ENCODE measurements at places on chromosomes 2 and 18.

DNA sequence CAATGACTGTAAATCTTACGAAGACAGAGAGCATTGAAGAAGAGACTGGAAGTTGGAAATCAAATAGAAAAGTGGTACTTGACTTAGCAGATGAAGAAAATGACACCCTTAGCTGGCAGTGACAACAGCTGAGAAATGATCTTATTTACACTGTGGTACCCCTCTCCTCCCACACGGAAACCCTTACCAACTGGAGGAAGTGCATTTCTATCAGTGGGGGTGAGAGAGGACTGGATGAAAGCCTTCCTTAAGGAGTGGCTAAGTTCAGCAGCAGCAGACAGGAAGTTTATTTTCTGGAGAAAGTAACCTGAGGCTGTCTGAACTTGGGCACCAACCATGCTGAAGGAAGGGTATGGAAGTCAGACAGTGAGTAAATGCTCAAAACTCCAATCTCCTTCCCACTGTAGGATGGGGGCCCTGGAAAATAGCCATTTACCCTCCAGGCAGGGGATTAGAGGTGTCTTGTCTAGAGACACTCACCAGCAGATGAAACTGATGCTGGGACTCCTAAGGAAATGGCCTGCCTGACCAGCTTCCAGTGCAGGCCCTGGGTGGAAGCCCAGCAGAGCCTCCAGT, 160.2 kb upstream of the NCK2 start:
- DNase-seq = no peak

- no peak for DNase-seq
These were observed 27.1 kb upstream of the FMNL2 start for GRCh38 chr2:152307863-152308262.

DNA sequence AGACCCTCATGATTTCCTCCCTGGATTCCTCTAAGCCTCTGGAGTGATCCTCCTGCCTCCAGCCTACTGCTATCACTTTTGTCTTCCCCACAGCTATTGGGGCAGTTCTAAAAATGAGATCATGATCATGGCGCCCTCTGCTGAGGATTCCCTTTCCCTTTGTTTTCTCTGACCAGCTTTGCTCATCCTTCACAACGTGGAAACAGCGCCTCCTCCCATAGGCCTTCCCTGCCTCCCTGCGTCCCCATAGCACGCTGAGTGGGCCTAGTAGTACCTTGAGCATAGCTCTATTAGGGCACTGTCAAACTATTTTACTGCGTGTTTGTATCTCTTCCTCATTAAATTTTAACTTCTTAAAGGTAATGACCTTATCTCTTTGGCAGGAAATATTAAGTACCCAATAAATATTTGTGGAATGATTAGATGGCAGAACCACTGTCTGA, 207.0 kb upstream of the FANCL start:
- peak; percentile 83 for DNase-seq

DNA sequence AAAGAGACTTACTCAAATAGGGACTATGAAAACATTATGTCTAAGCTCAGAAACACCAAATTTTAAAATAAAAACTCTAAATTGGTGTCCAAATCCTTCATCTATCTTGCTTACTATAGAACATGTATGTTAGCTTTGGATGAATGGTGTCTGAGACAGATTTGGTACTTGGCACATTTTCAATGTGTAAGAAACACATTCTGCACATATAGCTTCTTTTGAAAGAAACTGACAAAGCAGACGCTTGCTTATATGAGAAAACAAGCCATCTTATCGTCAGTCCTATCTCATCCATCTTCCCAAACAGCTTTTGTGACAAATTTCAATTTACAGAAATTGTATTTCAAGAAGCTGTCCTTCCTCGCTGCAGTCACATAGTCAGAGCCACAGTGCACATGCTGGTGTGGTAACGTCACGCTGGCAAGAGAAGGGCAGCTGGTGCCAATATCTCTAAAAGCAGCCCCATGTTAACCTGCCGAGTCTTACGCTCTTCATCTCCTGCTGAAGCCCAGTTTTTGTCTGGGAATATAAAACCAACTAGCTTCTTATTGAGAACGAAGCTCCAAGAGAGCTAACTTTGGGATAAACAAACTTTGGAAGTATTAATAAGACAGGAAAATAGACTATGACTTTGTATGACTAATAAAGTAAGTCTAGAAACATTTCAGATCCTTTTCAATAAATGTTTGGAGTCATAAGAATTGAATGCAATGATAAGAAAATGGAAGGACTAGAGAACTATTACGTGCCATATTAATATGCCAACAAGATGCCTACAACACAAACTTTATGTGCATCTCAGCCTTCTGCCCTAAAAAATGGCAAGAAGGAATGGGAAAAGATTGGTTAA, 74.9 kb upstream of the TFCP2L1 start:
- DNase-seq = no peak

- no peak for DNase-seq
These were observed 73.7 kb downstream of the MEIS1 start for GRCh38 chr2:66508484-66509071.

DNA sequence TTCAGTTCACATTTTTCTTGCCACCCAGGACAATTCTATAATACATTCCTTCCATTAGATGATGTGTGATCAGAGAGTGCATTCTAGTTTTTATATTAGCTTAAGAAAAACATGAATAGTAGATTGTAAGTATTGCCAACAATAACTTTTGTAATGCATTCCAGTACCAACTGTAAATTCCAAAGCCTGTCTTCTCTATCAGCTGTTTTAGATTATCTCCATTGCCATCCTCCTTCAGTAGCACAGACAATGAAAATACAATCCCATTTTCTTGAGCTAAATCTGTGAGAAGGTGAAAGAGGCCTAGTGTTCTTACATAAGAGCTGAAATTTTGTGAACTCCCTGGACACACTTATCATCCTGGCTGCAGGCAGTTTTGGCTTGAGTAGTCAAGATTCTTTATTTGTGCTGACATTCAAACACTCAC, 103.9 kb downstream of the CCBE1 start:
- no peak for DNase-seq

- DNase-seq = no peak
These were observed 13.1 kb upstream of the CNDP1 start for GRCh38 chr18:74521068-74521725.

GRCh38 chr2:62800618-62801017, 95.1 kb downstream of the EHBP1 start:
- no peak for DNase-seq

- no peak for DNase-seq
These were observed 61.8 kb downstream of the CDH20 start for GRCh38 chr18:61394983-61395382.

GRCh38 chr18:49876536-49876935, 63.2 kb upstream of the ACAA2 start:
- no peak for DNase-seq

DNA sequence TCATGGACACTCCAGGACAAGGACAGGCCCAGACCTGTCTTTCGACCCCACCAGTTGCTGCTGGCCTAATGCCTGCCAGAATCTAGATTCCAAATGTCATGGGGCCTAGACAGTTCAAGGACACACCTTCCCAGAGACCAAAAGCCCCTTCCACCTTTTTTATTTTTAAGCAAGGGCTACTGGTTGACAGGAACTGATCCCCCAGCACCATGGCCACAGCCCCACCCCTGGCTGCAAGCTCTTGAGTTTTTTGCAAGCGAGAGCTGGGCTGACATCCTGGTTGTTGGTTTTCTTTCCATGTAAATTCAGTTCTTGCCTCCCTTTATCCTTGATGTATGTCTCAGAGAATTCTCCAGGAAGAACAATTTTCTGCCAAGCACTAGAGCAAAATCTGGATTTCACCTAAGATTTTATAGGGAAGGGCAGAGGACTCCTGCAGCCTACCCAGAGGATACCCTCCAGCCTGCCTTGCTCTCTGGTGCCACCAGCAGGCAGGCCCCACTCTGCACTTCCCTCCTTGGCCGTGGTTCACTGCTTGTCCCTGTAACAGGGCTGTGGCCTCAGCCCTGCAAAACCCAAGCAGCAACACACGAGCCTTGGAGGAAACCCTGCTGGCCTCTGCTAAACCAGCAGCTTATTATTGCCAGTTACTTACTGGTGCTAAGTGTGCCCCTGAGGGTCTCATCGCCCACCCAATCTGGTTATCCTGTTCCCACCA, 97.7 kb downstream of the TWIST2 start:
- DNase-seq = peak; percentile 82

GRCh38 chr18:75111760-75112159, 97.2 kb downstream of the PTGR3 start:
- no peak for DNase-seq

- peak; percentile 16 for DNase-seq
These were observed 124.9 kb downstream of the RGPD3 start for GRCh38 chr2:106343274-106343673.

DNA sequence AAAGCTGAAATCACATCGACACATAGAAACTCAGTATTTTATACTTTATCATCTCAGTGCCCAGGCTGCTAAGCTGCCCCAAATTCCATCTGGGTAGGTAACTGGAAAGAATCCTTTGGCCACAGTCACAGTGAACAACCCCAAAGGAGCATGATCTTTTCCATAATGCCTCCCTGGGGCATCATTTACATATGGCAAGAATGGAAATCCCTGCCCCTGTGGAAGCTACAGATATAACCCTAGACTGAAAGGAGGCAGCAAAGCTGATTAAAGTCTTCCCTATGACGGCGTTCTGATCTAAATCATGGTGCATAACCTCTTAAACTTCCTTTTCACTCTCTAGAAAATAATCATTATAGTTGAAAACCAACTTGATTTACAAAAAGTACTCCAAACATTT, 41.5 kb downstream of the MAP3K19 start:
- DNase-seq = no peak

DNA sequence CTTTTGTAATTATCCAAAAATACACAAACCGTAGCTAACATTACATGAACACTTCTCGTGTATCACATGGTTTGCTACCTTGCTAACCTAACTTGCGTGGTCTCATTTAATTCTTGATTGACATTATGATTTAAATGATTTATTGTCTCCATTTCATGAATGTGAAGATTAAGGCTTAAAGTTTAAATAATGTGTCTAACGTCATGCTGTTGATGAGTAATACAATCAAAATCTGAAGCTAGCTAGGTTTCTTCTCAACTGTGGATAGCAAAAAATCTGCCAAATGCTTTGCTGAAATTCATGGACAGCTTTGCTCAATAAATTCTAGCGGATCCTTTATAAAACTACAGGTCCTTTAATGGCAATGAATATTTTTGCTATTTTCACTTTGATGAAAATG, 274.1 kb upstream of the MC4R start:
- no peak for DNase-seq

GRCh38 chr2:126571403-126571802, 84.6 kb upstream of the GYPC start:
- peak; percentile 12 for DNase-seq

DNA sequence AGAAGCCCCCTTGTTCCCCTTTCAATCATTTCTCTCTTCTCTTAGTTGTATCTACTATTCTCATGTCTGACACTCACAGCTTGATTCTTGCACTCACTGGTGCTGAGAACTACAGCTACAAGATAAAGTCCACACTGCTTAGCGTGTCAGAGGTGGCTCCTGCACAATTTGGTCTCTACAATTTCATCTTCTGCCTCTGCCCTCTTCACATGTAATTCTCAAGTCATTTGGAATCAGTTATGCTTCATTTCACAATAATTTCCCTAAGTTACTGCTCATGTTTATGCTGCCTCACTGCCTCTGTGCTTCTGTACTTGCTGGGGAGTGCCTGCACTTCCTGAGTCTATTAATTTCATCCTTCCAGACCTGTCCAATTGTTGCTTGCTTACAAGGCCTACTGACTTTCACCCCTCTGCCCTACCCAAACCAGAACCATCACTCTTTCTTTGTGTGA, 11.6 kb upstream of the NAB1 start:
- no peak for DNase-seq

DNA sequence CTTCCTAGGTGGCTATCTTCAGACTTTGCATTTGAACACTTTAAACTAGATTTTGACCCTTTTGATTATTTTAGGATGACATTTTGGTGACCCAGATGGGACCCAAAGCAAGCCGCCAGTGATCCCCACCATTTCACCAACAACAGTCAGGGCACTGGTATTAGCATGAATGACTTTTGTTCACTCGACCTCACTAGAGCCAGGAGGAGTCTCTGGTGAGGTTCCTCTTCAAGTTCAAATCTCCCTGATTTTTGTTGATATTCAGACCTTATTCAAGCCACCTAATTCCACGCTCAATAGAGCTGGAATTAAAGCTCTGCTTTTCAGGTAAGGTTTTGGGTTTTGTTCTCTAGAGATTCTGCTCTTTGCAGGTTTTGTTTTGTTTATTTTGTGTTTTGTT, 202.3 kb downstream of the MREG start:
- no peak for DNase-seq

DNA sequence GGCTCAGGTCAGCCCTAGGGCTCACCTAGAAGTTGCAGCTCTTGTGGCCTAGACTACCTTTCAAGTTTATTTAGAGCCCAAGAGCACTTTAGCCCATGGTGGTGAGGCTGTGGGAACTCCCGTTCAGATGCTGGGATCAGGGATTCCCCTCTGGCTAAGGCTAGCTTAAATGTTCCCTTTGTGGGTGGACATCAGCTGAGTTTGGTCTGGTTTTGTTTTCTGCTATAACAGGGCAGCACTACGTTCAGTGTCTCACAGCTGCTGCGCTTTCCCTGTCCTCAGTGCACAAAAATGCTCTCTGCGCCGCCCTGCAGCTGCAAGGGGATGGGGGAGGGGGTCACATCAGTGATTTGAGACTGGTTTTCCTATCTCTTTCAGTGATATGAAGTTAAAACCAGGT, 170.5 kb upstream of the KCNJ3 start:
- no peak for DNase-seq

GRCh38 chr2:127471286-127471988, 53.2 kb downstream of the PROC start:
- no peak for DNase-seq

DNA sequence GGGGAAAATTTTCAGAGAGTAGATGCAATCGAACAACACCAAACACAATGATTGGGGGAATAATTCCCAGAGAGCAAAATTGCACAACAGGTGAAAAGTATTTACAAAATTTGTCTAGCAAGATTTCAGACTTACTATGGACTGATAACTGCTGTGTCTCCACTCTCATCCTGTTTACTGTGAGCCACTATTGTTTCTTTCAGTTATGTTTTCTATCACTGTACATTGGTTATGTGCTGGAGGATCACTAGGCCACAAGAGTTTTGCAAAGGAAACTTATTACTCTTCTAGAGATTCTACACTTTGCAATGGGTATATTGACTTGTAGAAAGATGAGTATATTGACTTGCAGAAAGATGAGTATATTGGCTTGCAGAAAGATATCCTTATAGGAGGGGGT, 934.1 kb upstream of the CRIM1 start:
- no peak for DNase-seq

- DNase-seq = no peak
These were observed 7.3 kb upstream of the ATRAID start for GRCh38 chr2:27204566-27204965.

- DNase-seq = no peak
These were observed 48.4 kb upstream of the ZNF397 start for GRCh38 chr18:35192415-35192814.

- DNase-seq = no peak
These were observed 30.8 kb upstream of the LRP2 start for GRCh38 chr2:169393068-169393590.

GRCh38 chr2:120285056-120285455, 32.4 kb downstream of the RALB start:
- no peak for DNase-seq

Measured in WTC11 (cell line).